ENCODE measurements at places on chromosomes 2 and 18.

- no peak for DNase-seq
Observed at GRCh38 chr2:234869969-234870368, 81.8 kb upstream of the SH3BP4 start.

DNA sequence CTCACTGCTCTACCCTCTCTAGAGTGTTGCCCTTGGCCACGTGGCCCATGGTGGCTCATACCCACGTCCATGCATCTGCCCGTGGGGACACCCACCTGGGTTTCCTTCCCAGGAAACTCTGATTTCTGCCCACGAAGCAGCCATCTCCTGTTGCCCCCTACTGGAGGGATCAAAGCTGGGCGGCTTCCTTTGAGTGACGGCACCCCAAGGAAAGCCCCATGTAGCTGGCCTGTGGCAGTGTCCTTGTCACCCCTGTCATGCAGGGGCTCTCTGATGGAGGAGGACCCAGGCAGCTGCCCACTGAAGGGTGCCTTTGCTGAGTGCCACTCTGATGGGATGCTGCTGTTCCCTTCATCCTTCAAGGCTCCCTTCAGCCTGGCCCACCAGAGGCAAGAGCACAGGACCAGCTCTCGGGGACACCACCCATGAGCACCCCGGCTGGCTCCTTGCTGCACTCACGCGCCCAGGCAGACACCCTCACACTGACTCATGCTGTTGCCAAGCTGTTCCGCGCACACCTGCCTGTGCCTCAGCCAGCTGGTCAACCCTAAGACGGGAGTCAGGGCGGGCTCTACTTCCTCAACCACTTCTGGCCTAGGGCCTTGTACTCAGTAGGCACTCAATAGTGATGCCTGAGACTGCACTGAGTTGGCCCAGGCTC, 101.1 kb downstream of the CTIF start:
- no peak for DNase-seq

- DNase-seq = peak; percentile 49
Observed at GRCh38 chr2:236632295-236633218, 62.9 kb downstream of the ACKR3 start.

DNA sequence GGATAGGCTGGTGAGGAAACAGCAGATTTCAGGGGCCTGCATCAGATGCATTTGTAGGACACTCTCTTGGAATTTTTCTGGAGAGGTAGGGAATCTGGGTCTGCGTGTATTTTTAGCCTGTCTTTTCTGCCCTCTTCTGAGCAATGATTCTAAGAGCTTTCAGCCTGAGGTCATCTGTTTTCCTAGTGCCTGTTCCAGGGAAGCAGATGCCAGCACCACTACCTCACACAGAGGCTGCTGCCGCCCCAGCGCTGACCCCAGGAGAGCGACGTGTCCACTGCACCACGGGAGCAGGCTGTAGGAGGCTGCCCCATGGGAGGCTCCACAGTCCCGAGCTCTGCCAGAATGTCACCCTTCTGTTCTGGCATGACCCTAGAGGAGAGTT, 316.5 kb downstream of the CYP26B1 start:
- no peak for DNase-seq

DNA sequence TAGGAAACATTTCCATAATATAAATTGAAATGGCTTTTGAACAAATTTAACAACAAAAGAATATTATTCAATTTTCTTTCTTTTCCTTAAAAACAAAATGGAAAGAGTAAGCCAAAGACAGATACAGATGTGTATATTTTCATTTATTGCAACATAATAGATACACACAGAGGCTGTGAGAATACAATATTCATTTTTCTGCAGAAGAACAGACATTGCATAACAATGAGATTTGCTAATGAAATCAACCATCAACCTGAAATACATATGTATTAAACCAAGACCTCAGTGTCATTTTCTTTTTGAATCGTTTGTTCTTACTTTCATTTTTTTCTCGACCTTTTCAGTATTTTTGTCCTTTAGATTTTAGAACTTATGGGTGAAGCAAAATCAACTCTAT, 95.1 kb downstream of the BAZ2B start:
- no peak for DNase-seq

GRCh38 chr2:144310484-144310883, 209.4 kb downstream of the ZEB2 start:
- DNase-seq = no peak

DNA sequence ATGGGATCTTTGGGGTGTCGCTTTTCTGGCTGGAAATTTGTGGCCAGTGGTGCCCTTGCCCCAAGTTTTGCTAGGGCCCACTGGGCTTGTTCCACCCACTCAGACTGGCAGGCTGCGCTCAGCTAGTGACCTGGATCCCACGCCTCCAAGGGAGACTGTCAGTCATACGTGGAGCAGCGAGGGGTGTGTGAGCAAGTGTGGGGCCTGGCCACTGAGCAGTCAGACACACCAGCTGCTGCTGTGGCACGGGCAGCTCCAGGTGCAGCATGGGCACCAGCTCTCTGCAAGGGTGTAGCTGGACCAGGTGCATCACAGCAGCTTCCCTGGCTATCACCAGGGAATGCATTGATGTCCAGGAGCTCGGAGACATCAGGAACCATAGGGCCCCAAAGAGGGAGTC, 327.0 kb downstream of the NR4A2 start:
- no peak for DNase-seq

DNA sequence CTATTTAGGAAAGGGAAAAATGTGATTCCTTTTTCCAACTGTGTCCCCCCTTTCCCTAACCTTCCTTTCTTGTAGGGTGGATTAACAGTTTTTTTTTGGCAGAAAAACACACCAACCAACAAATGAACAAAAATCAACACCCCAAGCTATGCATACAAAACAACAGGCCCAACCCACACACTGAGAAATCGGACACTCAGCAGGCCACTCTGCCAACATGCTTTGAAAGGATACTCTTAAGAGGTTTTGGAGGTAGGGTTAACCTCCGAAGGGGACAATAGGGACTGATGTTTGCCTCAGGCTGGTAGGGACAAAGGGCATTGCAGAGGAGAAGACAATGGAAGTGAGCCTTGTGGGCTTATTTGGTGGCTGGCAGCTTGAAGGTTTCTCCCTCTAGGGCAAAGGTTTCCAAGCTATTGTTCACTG, 33.1 kb upstream of the POLE4 start:
- DNase-seq = no peak

DNA sequence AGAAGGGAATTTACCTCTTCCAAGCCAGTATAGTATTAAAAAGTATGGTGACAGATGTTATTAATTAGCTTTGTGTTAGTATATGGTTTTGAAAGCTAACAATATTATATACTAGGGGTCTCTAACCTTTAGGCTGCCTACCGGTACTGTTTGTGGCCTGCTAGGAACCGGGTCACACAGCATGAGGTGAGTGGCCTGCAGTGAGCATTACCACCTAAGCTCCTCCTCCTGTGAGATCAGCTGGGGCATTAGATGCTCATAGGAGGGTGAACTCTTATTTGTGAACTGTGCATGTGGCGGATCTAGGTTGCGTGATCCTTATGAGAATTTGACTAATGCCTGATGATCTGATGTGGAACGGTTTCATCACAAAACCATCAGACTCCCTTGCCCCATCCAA, 583.4 kb upstream of the CDH2 start:
- DNase-seq = no peak

DNA sequence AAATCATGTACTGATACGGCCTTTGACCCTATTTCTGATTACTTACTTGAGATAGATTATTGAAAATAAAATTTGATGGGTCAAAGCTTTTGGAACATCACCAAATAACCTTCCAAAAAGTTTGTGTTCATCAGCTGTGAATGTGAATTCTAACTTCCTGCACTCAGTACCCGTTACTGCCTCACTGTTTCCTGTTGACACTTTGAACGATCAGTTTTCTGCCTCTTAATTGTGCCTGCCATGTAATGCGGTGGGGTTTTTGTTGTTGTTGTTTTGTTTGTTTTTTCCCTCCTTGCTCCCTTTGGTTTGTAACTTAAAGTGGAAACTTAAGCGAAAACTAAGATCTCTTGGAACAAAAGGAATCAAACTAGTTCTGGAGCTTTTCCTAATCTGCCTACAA, 18.9 kb downstream of the ATG16L1 start:
- no peak for DNase-seq

- no peak for DNase-seq
Observed at GRCh38 chr2:185811580-185811979, 73.0 kb downstream of the FSIP2 start.

- no peak for DNase-seq
Observed at GRCh38 chr2:241799522-241800197, 9.3 kb upstream of the NEU4 start.

GRCh38 chr2:65198737-65199136, 28.9 kb upstream of the ACTR2 start:
- no peak for DNase-seq

DNA sequence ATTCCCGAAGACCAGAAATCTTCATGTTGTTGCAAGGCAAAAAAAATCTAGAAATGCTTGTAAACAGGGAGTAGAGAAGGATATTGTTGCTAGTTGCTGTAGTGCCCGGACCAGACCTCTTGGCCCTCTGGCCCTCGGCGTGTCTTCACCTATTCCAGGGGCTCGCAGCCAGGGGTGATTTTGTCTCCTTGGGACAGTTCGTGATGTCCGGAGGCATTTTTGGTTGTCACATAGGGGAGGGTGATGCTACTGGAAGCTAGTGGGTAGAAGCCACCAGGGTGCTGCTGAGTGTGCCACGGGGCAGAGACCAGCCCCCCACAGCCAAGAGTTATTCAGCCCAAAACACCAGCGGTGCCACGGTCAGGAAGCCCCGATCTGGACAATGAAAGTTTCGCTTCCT, 230.7 kb downstream of the GBX2 start:
- no peak for DNase-seq

DNA sequence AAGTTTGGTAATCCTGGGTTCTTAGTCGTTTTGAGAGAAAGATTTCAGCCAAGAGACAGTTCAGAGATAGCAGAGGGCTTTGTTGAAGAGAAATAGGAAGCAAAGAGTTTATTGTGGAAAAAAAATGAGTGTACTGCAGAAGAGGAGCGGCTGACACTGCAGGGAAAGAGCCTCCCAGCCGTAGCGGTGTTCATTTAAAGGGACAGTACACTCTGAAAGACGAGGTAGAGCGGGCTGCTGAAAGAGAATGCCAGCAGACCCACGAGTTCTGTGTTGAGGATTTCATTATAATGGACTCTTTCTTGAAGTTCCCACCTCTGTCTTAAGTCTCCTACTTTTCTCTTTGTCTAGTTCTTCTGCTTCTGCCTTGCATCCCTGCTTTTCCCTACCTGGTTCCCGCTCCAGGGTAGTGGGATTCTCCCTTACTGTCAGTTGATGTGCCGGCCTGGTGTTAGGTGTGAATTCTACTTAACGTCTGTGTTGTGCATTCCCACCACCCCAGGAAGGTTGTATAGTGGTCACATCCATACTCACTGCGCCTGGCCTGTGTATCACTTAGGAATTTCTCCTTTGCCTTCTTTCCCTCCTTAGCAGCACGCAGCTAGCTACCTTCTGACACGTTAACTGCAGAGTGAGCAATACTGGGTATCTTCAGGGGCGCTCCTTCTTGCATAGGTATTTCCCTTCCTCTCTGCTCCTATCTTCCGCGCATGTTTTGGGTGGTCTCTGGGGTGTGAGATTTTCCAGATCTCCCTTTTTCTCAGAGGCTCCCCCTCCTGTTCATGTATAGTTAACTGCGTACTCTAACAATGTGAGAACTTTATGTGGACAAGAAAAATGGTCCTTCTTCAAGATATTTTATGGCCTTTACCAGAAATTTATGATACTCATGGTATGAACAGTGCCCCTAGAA, 164.5 kb downstream of the PTH2R start:
- DNase-seq = no peak

Data from type B pancreatic cell (in vitro differentiated cells).